ENCODE measurements at places on chromosomes 12 and 14.
A peak's percentile ranks its signal among the peaks of the same experiment; 100 is the strongest.

- no peak for DNase-seq
Measured at GRCh38 chr12:121282072-121282742, 14.3 kb downstream of the CAMKK2 start.

DNA sequence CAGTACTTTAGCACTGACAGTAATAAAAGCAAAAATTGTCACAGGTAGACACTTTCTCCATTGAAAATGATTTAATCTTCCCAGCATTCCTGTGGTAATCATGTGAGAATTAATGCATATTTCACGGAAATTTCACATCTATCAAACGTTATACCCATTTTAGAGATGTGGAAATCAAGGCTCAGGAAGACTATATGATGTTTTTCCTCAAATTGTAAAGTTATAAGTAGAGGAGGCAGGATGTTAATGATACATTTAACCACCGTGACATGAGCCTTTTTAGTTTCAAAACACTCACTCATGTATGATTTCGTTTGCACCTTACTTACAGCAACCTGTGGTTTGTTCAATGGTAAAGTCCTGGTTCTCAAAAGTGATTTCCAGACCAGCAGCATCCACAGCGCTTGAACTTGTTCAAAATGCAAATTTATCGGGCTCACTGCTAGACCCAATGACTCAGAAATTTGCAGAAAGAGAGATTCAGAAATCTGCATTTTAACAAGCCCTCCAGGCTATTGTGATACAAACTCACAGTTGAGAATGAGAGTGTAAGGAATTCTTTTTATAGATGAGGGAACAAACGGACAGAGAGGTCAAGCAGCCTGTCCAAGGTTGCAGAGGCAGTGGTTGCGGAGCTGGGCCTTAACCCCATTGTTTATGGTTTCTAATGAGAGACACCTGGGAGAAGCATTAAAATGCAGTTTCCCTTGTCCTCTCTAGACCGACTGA lies 654.8 kb upstream of the TBX3 start:
- DNase-seq: no peak

DNA sequence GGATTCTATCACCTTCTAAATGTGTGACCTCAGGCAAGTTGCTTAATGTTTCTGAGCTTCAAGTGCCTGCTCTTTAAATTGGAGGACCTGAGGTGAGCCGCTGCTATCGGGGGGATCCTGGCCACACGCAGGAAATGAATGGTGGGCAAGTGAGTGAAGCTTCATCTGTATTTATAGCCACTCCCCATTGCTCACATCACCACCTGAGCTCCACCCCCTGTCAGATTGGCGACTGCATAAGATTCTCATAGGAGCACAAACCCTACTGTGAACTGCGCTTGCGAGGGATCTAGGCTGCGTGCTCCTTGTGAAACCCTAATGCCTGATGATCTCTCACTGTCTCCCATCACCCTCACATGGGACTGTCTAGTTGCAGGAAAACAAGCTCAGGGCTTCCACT lies 158.6 kb upstream of the CCND2 start:
- no peak for DNase-seq

DNA sequence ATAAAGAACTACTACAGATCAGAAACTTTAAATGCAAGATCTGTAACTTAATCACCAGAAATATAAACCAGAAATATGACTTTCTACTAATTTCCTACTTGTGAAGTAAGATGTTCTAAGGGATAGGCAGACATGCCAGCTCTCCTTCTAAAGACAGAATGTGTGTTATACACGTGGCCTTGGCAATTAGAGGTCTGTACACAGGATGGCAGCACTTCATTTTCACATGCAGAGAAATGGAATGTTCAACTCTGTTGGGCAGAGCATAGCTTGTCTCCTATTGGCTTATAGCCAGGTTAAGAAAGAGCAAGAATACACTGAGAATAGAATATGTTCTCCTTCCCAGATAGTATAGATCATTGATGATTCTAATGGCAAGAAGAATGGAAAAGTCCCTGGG lies 403.8 kb downstream of the DAD1 start:
- DNase-seq: no peak

DNA sequence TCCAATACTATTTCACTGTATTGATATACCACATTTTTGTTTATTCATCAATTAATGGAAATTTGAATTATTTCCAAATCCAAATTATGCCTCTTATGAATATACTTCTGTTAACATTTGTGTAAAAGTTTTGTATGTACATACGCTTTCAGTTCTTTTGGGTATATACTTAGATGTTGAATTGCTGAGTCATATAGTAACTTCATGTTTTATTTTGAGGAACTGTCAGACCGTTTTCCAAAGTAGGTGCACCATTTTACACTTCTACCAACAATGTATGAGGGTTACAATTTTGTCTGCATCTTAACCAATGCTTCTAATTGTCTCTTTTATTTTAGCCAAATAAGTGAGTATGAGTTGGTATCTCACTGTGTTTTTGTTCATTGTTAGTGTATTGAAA lies 10.2 kb upstream of the CCER1 start:
- no peak for DNase-seq

GRCh38 chr14:71675126-71675899 lies 256.9 kb upstream of the RGS6 start:
- DNase-seq: no peak

GRCh38 chr12:71218616-71219015 lies 60.8 kb upstream of the TSPAN8 start:
- no peak for DNase-seq

DNA sequence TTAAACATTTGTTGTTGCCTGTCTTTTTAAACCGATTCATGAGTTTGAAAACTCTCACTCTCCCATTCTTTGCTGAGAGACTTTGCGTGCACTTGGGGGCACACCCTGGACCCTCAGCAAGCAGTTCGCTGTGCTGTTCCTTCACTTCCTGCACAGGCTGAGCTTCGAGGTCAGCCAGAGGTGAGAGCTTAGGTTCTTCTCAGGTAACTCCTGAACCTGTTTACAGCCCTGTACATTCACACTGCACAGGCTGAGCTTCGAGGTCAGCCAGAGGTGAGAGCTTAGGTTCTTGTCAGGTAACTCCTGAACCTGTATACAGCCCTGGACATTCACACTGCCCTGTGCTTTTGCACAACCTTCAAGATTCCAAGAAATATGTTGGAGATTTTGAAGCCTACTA lies 9.8 kb upstream of the CLECL1 start:
- peak; percentile 17 for DNase-seq

GRCh38 chr14:52269100-52269499 lies 1.6 kb downstream of the PTGDR start:
- no peak for DNase-seq

DNA sequence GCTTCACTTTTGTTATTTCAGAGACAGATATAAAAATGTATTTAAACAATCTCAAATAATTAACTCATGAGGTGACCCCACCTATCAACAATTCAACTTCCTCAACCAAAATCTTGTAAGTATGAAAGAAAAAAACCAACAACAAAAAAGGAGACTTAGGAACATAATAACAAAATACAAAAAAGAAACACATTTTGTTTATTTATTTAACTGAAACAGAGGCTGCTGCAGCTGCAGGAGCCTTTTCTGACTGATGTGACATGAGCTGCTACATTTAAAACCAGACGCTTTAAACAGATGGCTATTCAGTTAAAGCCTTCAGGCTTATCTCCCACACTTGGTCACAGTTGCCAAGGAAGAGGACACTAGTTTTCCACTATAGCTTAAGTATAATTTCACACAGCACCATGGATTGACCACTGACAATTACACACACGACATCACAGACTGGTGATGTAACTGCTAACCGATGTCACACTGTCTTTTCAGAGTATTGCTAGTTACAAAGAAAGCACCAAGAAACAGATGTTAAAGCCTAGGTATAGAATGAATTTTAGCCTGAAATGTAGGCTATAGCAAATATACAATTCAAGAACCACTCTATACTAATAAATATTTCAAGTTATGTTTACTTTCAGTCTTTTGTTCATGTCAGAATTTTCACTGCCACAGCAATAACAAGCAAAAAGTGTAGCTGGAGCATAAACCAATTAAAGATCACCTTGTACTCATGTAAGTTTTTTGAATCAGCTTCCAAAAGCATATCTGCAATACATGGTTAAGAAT lies 113.0 kb downstream of the MED13L start:
- no peak for DNase-seq

Measured in T-helper 9 cell (primary cell).